Progenitor cell of endocrine pancreas (in vitro differentiated cells): ENCODE measurements at places on chromosomes 1 and 21.

DNA sequence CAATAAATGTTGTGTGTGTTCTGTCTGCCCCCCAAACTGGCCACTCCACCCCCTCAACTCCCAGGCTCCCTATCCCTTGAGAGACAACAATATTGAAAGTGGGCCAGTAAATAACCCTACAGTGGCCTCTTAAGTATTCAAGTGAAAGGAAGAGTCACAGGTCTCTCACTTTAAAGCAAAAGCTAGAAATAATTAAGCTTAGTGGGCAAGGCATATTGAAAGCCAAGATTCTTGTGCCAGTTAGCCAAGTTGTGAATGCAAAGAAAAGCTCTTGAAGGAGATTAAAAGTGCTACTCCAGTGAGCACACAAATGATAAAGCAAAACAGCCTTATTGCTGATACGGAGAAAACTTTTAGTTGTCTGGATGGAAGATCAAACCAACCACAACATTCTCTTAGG, 158.4 kb downstream of the GABPA start:
- H3K4me3 ChIP-seq, result no peak overlapping the region
- H3K36me3 ChIP-seq, result peaks cover 64% of the 10 kb centered on the region
- DNase-seq, result no peak
- H3K27me3 ChIP-seq, result no peaks in the 10 kb centered on the region
- peaks cover 7% of the 10 kb centered on the region for H3K4me1 ChIP-seq
- H3K27ac ChIP-seq, result no peak overlapping the region

DNA sequence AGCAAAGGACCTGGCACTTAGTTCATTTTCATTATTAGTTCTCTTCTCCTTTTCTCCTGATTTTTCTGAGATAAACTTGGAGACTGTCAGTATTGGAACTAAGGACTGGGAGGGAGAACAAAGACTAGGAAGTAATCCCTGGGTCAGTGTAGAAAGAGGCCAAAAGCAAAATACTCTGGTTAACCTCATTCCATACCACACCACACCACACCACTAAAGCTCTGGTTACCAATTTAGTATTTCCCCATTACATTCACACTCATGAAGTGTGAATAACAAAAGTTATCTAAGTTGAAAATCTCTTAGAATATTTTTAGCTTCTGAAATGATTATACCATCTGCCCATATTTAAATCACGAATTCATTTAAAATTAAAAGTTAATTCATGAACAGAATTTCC, 68.9 kb upstream of the DMRTA2 start:
- peaks cover 25% of the 10 kb centered on the region for H3K4me1 ChIP-seq
- no peak overlapping the region for H3K27ac ChIP-seq
- H3K4me3 ChIP-seq, result no peak overlapping the region
- peaks cover 19% of the 10 kb centered on the region for H3K36me3 ChIP-seq
- DNase-seq, result no peak
- H3K27me3 ChIP-seq, result no peaks in the 10 kb centered on the region

- no peaks in the 10 kb centered on the region for H3K4me1 ChIP-seq
- peak; percentile 28 for DNase-seq
- no peaks in the 10 kb centered on the region for H3K27me3 ChIP-seq
- H3K36me3 ChIP-seq, result no peaks in the 10 kb centered on the region
- H3K4me3 ChIP-seq, result no peak overlapping the region
- no peak overlapping the region for H3K27ac ChIP-seq
Measured at GRCh38 chr1:23916209-23917131, 3.3 kb upstream of the CNR2 start.

DNA sequence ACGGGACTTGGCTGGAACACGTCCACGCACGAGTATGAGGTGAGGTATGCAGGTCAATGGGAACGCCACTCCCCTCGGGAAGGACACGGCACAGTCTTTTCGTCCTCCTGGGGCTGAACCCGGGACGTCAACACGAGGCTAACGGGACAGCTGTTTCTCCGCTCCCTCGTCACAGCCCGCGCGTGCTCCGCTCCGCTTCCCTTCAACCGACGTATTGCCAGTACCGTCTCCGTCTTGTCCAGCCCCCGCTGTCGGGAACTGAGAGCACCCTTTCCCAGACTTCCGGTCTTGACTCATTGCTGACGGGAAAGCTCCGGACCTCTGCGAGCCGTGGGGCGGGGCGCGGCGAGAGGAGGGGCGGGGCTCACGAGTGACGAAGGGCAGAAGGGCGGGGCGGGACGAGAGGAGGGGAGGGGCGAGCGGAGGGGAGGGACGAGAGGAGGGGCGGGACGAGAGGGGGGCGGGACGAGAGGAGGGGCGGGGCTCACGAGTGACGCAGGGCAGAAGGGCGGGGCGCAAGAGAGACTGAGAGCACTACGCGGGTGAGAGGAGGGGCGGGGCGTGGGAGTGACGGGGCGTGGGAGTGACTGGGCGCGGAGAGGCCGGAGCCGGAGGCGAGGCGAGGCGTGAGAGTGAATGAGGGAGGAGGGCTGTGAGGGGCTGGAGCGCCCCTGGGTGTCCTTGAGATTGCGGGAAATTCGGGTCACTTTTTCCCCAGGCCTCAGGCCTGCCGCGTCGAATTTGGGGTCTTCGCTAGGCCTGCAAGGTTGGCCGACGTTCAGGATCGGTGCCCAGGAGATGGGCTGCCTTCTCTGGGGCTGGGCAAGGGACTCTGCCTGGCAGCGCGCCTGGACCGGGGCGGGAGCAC, 22.2 kb upstream of the CFAP126 start:
- DNase-seq, result peak; percentile 91
- H3K4me1 ChIP-seq, result peaks cover 4% of the 10 kb centered on the region
- H3K27me3 ChIP-seq, result peaks cover 23% of the 10 kb centered on the region
- H3K4me3 ChIP-seq, result peak overlapping the region; percentile 89

- peaks cover 18% of the 10 kb centered on the region for H3K27me3 ChIP-seq
- H3K4me3 ChIP-seq, result no peak overlapping the region
- H3K36me3 ChIP-seq, result no peaks in the 10 kb centered on the region
- DNase-seq, result no peak
- H3K4me1 ChIP-seq, result no peaks in the 10 kb centered on the region
Measured at GRCh38 chr1:1955621-1956094, 36.6 kb upstream of the TMEM52 start.

- peak overlapping the region; percentile 83 for H3K4me3 ChIP-seq
- H3K27ac ChIP-seq, result peak overlapping the region; percentile 94
- H3K27me3 ChIP-seq, result peaks cover 10% of the 10 kb centered on the region
- no peaks in the 10 kb centered on the region for H3K36me3 ChIP-seq
- H3K4me1 ChIP-seq, result peaks cover 28% of the 10 kb centered on the region
Measured at GRCh38 chr1:236395947-236396664, 2.0 kb downstream of the EDARADD start.

DNA sequence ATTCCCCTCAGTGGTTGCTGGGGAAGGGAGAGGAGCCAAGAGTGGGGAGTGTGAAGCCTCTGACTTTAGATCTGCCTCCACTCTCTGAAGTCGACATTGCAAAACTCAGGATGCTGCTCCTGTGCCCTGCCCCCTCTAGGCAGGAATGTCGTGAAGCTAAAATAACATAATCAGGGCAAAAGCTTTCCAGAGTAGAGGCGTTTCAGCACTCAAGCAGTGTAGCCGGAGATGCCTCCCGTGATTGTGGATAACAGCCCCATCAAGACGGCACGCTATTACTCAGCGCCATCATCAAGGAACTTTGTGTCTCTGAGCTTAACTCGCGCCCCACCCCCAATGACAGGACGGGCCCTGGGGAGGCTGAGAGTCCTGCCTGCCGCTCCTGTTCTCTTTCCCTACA, 60.0 kb downstream of the FBXO2 start:
- peaks cover 12% of the 10 kb centered on the region for H3K27me3 ChIP-seq
- no peak overlapping the region for H3K27ac ChIP-seq
- H3K36me3 ChIP-seq, result no peaks in the 10 kb centered on the region
- no peak overlapping the region for H3K4me3 ChIP-seq
